Stomach (tissue), 19 donors: ENCODE measurements at places on chromosomes 13 and 19. TPM values are rescaled to one million over a fixed set of nuclear protein-coding genes. Genes with fewer than 3 reads are reported as not detected.
A peak's percentile ranks its signal among the peaks of the same experiment; 100 is the strongest.

GRCh38 chr19:43664018-43664417, 6.0 kb downstream of the PLAUR start:
- peaks cover 37% of the 10 kb centered on the region for H3K4me1 ChIP-seq
- DNase-seq = no peak
- no peak overlapping the region for H3K4me3 ChIP-seq
- peaks cover 82% of the 10 kb centered on the region for H3K36me3 ChIP-seq
- no peak overlapping the region for H3K27ac ChIP-seq
- no peaks in the 10 kb centered on the region for H3K27me3 ChIP-seq

- DNase-seq = no peak
- H3K4me1 ChIP-seq = peaks cover 93% of the 10 kb centered on the region
- no peak overlapping the region for H3K4me3 ChIP-seq
- peaks cover 7% of the 10 kb centered on the region for H3K36me3 ChIP-seq
- peak overlapping the region; percentile 96 for H3K27ac ChIP-seq
- no peaks in the 10 kb centered on the region for H3K27me3 ChIP-seq
These were observed 20.3 kb downstream of the ACTN4 start for GRCh38 chr19:38667661-38668171.

DNA sequence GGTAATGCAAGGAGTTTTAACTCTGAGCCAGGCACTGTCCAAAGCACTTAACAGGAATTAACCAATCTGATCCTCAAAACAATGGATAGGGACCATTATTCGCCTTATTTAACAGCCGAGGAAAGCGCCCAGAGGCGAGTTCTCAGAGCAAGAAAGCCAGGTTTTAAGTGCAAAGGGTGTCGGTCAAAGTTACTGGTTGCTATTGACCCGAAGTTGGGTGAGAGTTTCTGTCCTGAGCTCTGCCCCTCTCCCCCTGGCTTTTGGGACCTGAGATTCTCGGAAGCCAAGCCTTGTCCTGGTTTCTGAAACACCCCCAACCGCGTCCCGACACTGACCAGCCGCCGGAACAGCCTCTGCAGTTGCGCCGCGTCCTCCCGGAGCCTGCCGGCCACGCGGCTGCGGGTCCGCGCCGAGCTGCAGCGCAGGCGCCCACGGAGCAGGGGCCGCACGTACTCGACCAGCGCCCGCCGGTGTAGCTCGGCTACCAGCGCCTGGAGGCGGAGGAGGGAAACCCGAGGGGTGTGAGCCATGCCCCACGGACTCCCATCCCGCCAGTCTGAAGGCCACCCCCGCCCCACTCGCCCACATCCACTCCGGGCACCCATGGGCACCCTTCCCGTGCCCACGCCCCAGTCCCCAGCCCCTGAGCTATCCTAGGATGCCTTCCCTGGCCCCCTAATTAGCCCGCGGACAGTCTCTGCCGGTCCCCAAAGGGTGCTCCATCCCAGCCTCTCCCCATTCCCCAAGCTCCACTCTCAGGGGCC, 27.8 kb downstream of the EXOC3L2 start:
- no peaks in the 10 kb centered on the region for H3K36me3 ChIP-seq
- H3K27ac ChIP-seq = no peak overlapping the region
- H3K27me3 ChIP-seq = peaks cover 82% of the 10 kb centered on the region
- no peaks in the 10 kb centered on the region for H3K4me1 ChIP-seq
- H3K4me3 ChIP-seq = no peak overlapping the region

DNA sequence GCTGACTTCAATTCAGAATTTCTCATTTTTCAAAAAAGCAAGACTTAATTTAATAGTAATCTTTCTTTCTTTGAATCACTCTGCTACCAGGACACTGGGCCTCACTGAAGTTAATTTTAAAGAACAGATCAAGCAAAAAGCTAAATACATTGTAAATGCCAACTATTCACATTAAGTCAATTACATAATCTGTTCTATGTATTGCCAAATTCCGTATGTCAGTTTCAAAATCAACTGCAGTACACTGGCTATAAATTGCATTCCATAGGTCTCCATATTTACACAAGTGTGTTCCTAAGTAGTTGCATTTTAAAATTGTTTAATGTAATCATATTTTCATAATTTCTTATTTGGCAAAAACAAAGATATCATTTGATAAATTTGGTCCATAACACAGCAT, 10.1 kb downstream of the FOXO1 start:
- DNase-seq = no peak
- H3K36me3 ChIP-seq = no peaks in the 10 kb centered on the region
- no peak overlapping the region for H3K27ac ChIP-seq
- peaks cover 35% of the 10 kb centered on the region for H3K4me1 ChIP-seq

DNA sequence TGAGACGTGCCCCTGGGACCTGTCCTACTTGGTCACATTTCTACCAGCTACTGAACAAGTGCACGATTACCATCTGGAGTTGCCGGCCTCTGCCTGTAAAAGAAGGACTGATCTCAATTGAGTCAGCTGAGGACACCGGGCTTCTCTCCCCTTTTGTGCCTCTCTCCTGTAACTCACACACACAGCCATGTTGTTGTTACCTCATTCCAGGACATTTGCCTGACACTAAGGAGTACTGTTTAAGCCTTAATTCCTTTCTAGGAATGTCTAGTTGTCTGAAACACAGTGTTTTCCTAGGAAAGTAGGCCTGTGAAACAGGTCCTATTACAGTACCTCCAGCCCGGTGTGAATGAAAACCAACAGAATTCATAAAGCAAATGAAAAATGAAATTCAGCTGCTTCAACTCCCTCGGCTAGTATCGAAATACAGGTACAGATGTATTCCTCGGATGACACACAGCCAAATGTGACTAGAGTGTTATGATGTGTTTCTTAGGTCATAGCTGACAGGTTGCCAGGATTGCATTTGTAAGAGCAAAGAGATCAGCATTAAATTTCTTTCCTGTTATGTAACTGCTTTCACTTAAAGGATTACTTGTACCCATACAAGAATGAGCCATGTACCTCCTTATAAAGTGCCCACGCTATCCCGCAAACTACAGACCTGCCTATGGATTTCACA, 152.0 kb upstream of the IRS2 start:
- no peaks in the 10 kb centered on the region for H3K4me1 ChIP-seq
- peak; percentile 68 for DNase-seq
- no peaks in the 10 kb centered on the region for H3K27me3 ChIP-seq
- no peak overlapping the region for H3K4me3 ChIP-seq
- no peaks in the 10 kb centered on the region for H3K36me3 ChIP-seq

FLT3LG gene
- 11.0 TPM for polyA plus RNA-seq

NTF4 gene
- 17.5 TPM for polyA plus RNA-seq

ADAMTSL5 gene
- polyA plus RNA-seq = 1.1 TPM

C19orf67 gene
- polyA plus RNA-seq = not detected
